ENCODE measurements at places on chromosomes 1 and 21.

- no peak for DNase-seq
These were observed 19.7 kb downstream of the ENSA start for GRCh38 chr1:150609732-150610131.

DNA sequence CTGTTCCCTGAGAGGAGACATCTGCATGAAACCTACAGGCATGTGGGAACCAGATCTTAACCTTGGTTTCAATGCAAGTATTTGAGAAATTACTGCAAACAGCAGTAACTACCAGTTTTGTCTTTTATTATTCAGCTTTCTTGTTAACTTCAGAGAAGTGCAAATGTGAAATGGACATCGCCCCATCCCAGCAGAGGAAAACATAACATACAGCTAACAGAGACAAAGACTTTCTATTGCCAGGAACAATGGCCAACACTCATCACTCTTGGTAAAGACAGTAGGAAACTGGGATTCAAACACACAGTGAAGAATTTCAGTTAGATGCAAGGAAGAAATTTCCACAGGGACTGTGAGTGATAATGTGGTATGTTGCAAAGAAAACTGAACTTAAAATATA, 115.1 kb downstream of the SLC30A10 start:
- no peak for DNase-seq

- peak; percentile 17 for DNase-seq
These were observed 33.1 kb upstream of the FOXO6 start for GRCh38 chr1:41328001-41328615.

- no peak for DNase-seq
These were observed 25.1 kb upstream of the PHGDH start for GRCh38 chr1:119686661-119687060.

- DNase-seq = no peak
These were observed 529 bp upstream of the PRMT2 start for GRCh38 chr21:46634966-46635323.

- DNase-seq = no peak
These were observed 12.5 kb downstream of the QSOX1 start for GRCh38 chr1:180167021-180167701.

DNA sequence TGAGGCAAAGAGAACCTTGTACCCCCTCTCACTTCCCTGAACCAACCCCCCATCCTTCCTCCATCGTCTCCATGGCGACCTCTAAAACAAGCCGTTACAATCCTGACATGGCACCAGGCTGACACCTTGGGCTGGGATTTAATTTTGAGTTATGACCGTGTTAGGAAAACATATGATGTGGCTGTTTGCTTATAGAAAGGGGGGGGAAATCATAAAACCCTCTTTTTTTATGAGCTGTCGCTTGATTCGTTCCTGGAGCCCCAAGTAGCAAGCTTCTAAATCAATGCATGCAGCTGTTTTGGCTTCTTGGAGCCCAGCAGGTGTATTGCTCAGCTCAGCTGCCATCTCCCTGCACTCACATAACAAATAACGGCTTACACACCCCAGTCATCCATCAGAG, 301.2 kb upstream of the SPAG17 start:
- DNase-seq = no peak

DNA sequence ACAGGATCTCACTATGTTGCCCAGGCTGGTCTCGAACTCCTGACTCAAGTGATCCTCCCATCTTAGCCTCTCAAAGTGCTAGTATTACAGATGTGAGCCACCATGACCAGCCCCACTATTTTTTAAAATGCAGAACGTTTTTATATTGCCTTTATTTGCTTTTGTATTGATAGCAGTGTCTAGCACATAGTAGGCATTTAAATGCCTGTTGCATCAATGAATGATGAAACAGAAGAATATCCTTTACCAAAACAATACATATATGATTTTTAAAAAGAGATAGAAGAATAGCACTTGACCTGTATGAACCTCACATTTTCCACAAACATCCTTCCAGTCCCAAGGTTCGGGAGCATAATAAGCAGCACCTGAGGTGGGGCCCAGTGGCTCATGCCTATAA, 16.5 kb upstream of the FRRS1 start:
- no peak for DNase-seq

DNA sequence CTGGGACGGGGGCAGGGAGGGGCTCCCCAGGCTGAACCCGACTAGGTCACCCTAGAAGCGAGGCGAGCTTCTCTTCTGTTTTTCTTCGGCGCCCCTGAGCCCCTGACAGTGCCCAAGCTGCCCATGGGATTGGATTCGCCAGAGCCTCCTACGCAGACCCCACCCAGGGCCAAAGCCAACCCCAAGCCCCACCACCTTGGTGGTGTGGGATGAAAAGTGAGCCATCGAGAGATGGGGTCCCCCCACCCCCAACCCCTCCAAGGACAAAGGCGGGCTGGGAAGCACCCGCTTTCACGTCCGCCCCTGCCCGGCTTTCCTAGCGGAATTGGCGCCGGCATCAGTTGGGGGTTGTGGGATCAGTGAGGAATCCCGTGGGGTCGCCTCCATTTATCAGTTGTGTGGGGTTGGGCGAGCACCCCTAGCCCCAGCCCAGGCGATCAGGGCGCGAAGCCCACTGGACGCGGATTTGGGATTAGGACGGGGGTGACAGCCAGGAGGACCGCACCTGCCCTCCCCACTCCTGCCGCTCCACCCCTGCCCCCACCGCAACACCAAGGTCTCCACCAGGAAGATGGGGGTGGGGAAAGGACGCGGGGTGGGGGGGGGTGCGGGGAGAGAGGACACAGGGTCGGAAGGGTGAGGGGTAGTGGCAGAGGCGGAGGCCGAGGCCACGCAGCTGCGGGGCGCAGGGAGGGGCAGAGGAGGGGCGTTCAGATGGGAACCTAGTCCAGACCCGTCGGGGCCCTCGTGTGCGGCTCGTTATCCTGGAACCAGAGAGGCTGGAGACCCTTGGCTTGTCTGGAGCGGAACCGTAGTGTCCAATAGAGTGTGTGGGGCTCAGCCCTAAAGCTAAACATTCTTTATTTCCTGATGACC, 4.4 kb downstream of the TSPEAR start:
- peak; percentile 55 for DNase-seq

- no peak for DNase-seq
These were observed 41.1 kb downstream of the TRIT1 start for GRCh38 chr1:39842030-39842678.

GRCh38 chr1:234659538-234659937, 49.6 kb upstream of the IRF2BP2 start:
- no peak for DNase-seq

- DNase-seq = no peak
These were observed 4.5 kb downstream of the PARP1 start for GRCh38 chr1:226403201-226404034.

DNA sequence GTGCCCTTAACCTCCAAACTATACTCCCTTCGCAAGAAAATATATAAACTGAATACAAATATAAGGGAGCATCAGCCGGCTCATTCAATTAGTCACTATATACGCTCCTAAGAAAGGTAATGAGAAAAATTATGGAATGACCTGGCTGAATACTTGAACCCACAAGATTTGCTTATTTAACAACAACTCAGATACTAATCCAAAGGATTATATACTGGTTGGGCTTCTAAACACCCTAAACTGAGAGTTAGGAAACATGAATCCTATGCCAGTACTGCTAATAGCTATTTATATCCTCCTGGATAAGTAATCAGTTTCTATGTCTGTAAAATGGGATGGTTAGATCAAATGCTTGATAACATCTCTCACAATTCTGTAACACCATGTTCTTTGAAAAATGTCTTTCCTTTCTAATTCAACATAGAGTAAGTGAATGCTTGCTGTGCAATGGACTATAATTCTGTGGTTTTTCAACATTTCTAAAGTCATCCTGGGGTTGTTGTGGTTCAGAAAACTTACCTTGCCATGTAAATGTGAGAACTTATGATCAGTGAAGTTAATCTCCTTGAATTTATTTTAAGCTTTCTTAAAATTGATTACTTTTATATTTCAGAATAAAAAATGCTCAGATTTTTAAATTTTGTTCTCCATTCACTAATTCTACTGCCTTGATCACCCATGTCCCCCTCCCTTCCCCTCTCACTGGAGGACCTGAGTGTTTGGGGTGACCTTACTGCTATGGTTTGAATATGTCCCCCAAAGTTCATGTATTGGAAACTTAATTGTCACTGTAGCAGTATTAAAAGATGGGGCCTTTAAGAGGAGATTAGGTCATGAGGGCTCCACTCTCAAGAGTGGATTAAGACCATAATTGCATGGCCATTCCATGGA, 14.5 kb downstream of the DUSP10 start:
- DNase-seq = no peak

- no peak for DNase-seq
These were observed 35.2 kb upstream of the B3GALT2 start for GRCh38 chr1:193221651-193222050.

DNA sequence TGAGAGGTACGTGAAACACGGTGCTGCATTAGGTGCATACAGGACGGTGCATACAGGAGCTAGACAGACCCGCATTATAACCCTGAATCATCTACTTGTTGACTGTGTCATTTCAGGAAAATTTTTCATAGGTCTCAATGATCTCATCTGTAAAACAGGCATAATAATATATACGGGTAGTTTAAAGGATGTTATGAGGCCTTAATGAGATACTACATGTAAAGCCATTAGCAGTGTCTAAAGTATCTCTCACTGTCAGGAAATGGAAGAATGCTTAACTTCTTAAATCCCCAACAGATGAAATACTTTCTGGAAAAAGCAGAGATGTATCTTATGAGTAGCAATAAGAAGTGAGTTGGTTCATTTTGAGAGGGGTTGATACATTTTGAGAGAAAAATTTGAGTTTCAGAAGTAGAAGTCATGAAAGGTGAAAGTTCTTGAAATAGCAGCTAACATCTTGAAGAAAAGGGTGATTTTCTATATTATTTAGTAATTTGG, 669.6 kb downstream of the PTPRC start:
- no peak for DNase-seq

DNA sequence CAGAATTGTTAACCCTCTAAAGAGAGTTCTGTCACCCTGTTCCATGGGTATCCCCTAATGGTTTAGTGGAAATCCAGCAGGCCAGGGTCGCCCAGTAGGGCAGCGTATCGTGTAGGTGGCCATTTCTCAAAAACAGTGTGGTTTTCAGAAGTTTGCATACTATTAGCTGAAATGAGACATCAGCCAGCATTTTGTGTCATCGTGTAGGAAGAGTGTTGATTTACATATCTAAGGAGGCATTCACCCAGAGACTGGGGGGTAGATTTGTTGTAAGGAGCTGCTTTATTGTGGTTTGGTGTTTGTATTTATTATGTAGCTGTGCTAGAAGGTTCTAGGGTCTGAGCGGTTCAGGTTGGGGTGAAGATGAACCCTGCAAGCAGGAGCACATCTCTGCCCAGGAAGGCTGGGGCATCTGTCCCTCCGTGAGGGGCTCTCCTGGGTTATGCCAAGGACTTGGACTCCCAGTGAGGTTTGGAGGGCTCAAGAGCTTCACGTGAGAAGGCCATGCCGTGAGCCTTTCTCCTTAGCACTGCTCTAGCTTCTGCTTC, 174.4 kb downstream of the PGBD5 start:
- DNase-seq = no peak

- DNase-seq = no peak
These were observed 40.0 kb downstream of the PDC start for GRCh38 chr1:186420923-186421322.

DNA sequence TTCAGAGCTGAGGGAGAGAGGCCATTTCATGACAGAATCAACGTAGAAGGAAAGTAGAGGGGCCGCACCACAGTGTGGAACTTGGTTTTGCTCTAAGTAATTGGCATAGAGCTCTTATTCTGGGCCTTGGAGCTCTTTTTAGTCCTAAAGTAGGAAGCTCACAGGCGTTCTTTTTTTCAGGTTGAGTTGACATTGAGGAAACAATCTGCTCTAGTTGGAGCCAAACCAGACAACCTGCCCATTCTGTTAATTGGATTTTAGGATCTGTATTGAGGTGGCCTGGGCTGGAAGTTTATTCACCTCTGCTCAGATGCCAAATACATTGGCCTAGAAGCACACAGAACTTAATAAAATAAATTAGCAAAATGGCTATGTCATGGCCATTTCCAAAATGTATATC, 1093.9 kb downstream of the ADGRL2 start:
- no peak for DNase-seq

- no peak for DNase-seq
These were observed 411.8 kb upstream of the DAB1 start for GRCh38 chr1:57835620-57836019.

GRCh38 chr21:31505975-31506374, 153.5 kb upstream of the SOD1 start:
- DNase-seq = no peak

- DNase-seq = no peak
These were observed 1292.6 kb downstream of the BRINP3 start for GRCh38 chr1:189185097-189185496.

DNA sequence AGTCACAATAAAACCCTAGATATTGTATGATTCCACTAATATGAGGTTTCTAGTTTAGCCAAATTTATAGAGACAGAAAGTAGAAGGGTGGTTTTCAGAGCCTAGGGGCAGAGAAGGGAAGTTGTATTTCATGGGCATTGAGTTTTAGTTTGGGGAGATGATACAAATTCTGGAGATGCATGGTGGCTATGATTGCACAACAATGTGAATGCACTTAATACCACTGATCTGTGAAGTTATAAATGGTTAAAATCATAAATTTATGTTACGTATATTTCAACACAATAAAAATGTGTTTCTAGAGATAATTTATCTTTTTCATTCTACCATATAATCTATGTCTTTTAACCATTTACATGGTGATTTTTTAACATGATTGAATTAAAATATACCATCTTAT, 779.3 kb upstream of the BRINP3 start:
- DNase-seq = no peak

DNA sequence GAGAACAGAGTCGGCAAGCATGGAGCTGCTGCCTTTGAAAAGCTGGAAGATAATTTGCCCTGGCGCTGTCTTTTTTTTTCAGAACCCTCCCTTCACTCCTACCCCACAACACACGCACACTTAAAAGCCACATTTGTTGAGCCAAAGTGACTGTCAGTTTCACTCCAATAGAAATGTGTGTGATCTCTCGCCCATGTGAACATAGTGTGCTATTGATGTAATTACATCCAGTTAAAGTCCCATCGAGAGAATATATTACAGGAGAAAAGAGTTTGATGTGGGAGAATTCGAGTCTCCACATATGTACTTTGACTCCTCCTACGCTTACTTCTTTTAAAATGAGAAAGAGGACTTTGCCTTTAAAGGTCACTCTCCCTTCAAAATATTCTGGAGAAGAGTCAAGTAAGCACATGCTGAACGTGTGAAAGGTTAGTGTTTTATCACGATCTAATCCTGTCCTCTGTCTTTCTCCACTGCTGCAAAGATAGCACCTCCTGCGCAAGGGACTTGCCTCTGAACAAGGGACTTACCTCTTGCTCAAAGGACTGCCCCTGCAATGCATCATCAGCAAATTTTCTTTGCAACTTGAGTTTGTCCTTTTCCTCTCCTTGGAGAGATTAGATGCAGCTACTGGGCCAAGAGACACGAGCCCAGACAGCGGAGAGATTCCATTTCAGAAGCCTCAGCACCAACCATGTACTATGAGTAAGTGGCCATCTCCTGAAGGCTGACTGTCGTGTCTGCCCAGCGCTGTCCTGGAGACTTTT, 613.9 kb downstream of the PTPRU start:
- DNase-seq = no peak

All from activated CD8-positive, alpha-beta memory T cell treated with anti-CD3 and anti-CD28 coated beads for 24 hours (primary cell).